Sciatic nerve (tissue), 2 donors: ENCODE measurements at places on chromosomes 11 and 22. TPM values are rescaled to one million over a fixed set of nuclear protein-coding genes. Genes with fewer than 3 reads are reported as not detected.

Gene RFPL3
- not detected for total RNA-seq

Gene RAB39A
- total RNA-seq = 2.3 TPM

Gene OR4C12
- not detected for total RNA-seq

Gene TMPRSS5
- 35.0 TPM for total RNA-seq

Gene OR52J3
- not detected for total RNA-seq

GRCh38 chr11:110470716-110471115 lies 41.0 kb downstream of the FDX1 start:
- DNase-seq = no peak

DNA sequence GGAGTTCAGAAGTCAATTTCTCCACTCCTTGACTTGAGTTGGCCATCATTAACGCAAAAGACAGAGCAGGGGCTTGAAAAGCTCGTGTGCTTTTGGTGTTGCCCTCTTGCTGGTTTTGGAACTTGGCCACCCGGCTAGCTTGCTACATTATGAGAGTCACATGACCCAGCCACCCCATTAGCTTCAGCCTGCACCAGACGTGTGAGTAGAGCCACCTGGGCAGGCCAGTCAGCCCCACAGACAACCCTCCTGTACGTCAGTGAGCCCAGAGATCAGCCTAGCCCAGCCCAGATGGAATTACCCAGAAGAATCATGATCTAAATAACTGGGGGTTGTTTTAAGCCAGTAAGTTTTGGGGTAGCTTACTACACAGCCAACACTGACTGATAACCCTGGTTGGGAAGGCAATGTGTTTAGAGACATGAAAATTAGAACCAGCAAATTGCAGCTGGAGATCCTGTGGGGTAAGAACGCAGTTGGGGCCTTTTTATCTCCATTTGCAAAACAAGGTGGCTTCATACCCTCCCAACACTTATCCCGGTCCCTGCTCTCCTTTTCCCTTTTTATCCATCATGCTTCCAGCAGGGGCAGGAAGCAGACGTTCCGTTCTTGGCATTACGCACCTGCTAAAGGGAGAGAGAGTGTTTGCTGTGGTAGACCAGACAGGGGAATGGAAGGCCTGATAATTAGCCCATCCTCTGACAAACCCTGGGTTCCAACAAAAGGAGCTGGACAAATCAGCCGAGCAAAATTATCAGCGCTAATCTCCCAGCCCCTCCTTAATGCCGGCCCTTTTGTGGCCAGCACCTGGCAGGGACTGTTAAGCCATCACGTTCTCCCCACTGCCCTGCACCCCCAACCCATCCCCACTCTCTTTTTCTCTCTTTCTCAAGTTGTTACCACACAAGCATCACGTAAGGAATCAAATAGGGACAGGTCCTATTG lies 548.7 kb upstream of the CADM1 start:
- DNase-seq = no peak

GRCh38 chr11:45144126-45145082 lies 2.0 kb upstream of the PRDM11 start:
- no peak for DNase-seq

DNA sequence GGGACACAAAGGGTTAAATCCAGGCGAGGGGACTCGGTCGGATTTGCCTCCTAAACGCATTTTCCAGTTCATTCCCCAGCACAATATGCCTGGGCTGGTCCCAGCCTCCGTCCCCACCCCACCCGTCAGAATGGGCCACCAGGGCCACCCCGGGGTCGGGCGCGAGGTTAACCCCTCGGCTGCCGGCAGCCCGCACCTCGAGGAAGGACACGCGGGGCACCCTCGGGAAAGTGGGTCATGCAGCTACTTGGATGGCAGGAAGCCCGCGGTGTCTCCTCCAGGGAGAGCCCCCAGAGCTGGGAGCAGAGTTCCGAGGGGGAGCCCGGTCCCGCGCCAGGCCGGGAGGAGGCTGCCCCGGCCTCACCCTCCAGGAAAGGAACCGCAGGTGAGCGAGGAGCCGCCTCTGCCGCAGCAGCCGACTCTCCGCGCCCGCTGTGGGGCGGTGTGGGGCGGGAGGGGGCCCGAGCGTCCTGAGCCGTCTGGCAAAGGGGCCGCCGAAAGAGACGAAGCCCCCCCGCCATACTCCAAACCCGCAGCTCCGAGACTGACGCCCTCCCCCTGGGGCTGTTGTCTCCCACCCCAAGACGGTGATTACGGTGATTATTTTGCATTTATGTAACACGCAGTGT lies 1.4 kb downstream of the NECTIN1 start:
- DNase-seq = peak; percentile 67

GRCh38 chr11:44848963-44849350 lies 101.7 kb downstream of the TP53I11 start:
- DNase-seq = no peak

- no peak for DNase-seq
These were observed 16.9 kb upstream of the SIK2 start for GRCh38 chr11:111585371-111585770.
